Suprapubic skin (tissue), 4 donors: ENCODE measurements at places on chromosomes 7 and 10. TPM values are rescaled to one million over a fixed set of nuclear protein-coding genes. Genes with fewer than 3 reads are reported as not detected.

SVIL gene
- 129 TPM for total RNA-seq

ASB10 gene
- total RNA-seq: not detected

LLCFC1 gene
- total RNA-seq: not detected

BZW2 gene
- 84.8 TPM for total RNA-seq
